ENCODE measurements at places on chromosomes 16 and 17.

- peak; percentile 44 for DNase-seq
These were observed 10.5 kb downstream of the DBNDD1 start for GRCh38 chr16:90008708-90009145.

DNA sequence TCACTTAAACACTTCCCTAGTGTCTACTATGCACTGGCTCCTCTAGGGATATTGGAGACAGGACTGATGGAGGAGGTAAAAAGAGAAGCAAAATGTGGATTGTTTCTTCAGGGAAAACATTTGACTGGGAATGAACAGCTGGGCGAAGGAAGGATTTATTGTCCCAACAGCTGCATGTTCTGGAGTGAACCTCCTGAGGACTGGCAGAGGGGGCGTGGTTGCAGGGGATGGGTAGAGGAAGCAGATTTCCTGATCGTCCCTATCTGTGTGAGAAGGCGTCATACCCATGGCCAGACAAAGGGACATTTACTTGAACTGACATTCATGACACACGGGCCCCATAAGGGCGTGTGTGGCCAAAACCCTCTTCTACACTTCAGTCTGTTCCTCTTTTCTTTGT lies 321.5 kb downstream of the MAP2K4 start:
- no peak for DNase-seq

- no peak for DNase-seq
These were observed 1.9 kb downstream of the RTN4RL1 start for GRCh38 chr17:2023256-2023655.

DNA sequence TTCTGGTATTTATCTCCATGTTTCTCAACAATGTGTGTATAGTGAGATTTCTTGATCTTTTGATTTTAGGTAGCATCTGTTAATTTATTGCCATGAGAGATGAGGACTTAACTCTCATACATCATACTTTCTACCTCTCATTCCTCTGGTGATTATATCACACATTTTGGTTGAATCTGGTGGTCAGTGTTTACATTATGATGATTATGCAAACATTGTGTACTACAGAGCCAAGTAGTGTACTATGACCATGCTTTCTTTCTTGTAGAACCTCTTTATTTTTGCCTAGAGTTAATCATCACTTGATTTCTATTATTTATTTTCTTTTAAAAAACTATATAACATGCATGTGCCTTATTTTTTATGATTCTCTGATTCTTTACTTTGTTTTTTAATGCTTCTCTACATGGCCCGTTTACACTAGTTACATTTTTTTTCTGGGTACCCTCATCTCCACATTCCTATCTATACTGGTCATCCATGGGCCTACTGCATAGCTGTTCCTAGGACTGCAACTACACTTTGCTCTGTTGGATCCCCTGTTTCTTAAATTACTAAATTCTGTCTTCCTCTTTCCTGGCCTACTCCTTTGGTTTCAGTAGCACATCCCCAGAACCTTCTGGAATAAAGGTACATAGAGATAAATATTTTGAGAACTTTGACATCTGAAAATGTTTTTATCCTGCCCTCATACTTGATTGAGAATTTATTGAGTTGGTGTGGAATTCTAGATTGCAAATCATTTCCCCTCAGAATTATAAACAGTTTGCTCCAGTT lies 63.0 kb upstream of the LRRC37A3 start:
- no peak for DNase-seq

GRCh38 chr16:82535764-82536163 lies 91.0 kb upstream of the CDH13 start:
- DNase-seq: no peak

- no peak for DNase-seq
These were observed 119.8 kb upstream of the CDH13 start for GRCh38 chr16:82506692-82507670.

GRCh38 chr17:31778523-31778922 lies 80.5 kb downstream of the COPRS start:
- DNase-seq: no peak

DNA sequence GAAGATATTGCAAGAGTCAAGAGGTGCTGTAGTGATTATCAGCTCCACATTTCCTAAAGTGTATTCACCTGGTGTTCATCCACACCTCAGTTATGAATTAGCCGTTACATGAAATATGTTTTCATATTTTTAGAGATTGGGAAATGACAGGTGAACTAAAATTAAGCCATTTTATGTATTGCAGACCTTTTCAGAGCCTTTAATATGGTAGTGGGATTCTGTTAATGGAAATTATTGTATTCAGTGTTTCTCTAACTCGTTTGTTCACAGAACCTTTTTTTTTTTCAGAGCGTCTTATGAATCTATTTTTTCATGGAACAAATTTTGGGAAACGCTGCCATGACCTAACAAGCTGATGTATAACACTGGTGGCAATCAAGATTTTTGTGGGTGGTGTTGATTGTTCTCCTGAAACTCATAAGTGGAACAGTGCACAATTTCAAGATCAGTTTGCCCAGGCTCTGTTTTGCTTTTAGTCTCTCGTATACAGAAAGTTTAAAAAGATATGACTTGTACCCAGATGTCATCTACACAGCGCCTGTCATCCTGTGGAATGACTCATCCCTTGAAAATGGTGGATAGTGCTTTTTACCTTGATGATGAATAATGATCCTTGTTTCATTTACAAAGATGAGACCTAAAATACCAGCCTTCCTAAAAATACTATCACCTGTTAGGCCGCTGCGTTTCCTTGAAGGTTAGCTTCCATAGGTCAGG lies 88.8 kb downstream of the ARHGAP44 start:
- no peak for DNase-seq

DNA sequence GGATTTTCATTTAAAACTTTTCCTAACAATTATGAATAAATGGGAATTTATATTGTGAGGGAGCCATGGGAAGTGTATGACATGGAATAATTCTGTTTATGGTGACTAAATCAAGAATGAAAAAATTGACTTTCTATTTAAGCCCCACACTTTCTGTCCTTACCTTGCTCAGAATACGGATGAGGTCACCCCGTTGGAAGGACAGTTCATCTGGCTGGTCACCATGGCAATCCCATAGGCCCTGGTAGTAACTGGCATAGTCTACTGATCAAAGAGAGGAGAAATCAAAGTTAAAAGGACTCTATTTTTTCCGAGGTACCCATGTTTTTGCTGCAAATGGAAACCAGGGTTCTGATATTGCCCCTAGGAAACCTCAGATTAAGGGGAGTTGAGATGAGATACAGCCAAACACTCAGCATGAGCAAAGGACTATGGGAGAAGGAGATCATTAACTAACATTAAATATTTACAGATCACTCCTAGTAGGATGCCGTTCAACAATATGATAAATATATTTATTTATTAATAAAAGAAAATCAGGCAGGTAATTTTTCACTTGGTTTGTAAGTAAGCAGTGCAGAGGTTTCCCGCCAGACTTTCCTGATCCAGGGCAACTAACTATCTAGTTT lies 54.9 kb downstream of the SNX11 start:
- DNase-seq: no peak

DNA sequence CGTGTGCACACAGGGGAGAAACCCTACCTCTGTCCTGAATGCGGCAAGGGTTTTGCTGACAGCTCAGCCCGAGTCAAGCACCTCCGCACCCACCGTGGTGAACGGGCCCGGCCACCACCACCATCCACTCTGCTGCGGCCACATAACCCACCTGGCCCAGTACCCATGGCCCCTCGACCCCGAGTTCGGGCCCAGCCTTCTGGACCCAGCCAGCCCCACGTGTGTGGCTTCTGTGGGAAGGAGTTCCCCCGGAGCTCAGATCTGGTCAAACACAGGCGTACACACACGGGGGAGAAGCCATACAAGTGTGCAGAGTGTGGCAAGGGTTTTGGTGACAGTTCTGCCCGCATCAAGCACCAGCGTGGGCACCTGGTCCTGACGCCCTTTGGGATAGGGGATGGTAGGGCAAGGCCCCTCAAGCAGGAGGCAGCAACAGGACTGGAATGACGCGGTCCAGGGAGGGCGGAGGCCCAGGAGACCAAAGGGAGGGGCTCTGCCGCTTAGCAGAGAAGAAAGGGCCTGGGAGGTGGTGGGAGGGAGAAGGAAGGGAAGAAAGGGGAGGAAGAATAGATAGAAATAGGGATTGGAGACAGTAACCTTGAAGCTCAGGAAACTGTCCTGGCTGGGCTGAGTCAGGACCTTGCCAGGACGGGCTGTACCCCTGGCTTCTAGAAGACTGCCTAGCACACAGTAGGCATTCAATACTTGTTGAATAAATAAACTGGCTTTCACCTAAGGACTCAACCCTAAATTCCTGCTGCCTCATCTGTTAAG lies 3.6 kb downstream of the ZNF48 start:
- DNase-seq: no peak

- no peak for DNase-seq
These were observed 5.3 kb downstream of the CEP295NL start for GRCh38 chr17:78897664-78898047.

DNA sequence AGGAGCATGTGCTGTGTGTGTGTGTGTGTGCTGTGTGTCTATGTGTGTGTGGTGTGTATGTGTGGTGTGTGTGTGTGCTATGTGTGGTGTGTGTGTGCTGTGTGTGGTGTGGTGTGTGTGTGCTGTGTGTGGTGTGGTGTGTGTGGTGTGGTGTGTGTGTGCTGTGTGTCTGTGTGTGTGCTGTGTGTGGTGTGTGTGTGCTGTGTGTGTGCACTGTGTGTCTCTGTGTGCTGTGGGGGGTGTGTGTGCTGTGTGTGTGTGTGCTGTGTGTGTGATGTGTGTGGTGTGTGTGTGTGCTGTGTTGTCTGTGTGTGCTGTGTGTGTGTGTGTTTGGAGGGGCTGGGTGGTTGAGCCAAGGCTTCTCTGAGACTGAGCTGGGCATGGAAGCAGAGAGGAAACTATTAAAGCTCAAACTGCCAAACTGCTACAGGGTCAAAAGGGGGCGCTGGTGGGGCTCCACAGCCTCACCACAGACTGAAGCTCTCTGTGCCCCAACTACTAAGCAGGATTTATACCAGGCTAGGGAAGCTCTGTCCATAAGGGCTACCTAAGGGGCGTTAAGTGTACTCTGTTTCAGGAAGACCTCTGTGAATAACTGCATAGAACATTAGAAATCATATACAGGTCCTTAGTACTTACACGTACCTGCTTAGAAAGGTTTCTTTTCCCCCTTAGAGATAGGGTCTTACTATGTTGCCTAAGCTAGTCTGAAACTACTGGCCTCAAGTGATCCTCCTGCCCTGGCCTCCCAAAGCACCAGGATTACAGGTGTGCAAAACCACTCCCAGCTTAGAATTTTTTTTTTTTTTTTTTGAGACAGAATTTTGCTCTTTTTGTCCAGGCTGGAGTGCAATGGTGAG lies 27.8 kb upstream of the GHDC start:
- peak; percentile 17 for DNase-seq

DNA sequence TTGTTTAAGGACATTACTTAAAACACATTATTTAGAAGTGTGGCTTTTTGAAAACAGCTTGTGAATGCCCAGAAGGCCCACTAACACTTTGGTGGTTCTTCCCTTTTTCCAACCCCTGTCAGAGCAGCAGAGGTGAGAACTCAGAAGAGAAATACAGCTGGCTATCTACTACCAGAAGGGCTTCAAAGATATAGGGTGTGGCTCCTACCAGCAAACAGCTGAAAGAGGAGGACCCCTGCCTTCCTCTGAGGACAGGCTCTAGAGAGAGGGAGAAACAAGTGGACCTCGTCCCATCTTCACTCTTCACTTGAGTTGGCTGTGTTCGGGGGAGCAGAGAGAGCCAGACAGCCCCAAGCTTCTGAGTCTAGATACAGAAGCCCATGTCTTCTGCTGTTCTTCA lies 6.9 kb upstream of the RAPGEFL1 start:
- DNase-seq: no peak

DNA sequence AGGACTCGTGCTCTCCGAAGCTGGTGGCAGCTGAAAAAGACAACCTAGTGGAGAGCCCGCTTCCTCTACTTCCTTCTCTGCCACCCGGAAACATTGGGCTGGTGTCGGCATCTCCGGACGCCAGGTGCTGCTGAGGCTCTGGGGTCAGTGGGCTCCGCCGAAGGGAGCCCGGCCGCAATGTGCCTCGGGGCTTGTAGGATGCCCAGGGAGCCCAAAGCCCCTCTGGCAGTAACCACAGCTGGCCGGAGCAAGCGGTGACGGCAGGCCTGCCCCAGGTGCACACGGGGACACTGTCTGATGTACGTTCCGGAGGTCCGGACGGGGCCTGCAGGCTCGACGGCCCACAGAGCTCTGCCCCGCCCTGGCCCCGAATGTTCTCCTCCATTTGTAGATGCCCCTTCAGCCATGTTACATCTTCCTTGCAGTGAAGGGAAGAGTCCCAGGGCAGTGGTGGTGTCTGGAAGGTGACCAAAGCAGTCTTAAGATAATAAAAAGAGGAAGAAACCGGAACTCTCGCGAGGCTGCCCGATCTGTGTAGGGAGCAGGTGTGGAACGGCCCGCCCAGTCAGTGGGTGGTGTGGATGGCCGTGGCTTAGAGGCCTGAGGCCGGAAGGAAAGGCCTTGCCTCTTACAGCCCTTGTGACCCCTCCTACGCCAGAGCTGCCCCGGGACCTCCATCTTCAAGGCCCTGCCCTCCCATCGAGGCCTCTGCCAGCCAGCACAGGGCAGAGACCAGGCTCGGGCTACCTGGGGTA lies 22.6 kb downstream of the NDUFAF8 start:
- DNase-seq: no peak

DNA sequence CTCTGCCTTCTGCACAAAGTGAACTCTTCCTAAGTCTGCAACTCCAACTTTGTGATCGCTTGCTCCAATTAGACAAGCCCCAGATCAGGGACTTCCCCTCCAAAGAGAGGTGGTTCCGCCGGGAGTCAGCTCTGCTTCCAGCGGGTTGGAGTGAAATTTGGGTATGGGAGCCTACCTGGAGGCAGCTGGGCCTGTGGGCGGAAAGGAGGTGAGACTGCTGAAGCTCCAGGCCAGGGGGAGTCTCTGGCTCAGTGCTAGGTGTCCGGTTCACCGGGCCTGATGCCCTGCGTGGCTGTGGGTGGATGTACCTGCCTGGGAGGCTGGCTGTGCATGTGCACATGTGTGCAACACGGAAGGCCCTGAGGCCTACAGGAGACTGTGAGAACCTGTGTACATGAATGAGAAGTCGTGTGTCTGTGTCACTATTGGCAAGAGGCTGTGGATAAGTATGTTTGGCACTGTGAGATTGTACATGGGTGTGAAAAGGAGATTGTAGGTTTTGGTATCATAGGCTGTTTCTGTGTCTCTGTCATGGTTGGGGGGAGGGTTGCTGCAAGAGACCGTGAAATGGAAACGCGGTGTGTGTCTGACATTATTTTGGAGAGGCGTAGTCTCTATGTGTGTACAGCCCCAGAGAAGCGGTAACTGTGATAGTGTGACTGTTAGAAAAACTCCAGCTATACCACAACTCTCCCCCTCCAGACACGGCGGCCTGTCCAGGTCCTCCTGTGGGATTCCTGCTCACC lies 4.2 kb downstream of the LHX1 start:
- DNase-seq: no peak

GRCh38 chr17:60639019-60639330 lies 38.7 kb upstream of the BCAS3 start:
- no peak for DNase-seq

DNA sequence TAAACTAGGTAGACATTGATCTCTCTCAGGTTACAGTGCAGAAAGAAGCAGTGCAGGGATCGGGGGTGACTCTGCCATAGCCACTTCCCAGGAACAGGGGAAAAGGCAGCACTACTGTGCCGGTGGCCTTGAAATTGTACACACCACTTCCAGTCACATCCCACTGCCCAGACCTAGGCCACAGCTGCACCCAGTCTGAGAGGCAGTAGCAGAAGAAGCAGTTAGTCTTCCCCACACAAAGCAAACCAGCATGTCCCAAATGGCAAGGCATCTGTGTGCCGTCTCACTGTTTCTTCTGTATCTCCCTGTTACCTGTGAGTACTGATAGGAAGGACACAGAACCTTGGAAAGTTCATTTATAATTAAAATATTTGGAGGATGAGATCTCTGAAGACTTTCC lies 47.0 kb downstream of the TMC6 start:
- no peak for DNase-seq

GRCh38 chr17:64377769-64378282 lies 12.8 kb downstream of the PECAM1 start:
- no peak for DNase-seq
